ENCODE measurements at places on chromosomes 2 and 18.

GRCh38 chr2:54657664-54658083, 65.8 kb upstream of the EML6 start:
- DNase-seq: peak; percentile 35

DNA sequence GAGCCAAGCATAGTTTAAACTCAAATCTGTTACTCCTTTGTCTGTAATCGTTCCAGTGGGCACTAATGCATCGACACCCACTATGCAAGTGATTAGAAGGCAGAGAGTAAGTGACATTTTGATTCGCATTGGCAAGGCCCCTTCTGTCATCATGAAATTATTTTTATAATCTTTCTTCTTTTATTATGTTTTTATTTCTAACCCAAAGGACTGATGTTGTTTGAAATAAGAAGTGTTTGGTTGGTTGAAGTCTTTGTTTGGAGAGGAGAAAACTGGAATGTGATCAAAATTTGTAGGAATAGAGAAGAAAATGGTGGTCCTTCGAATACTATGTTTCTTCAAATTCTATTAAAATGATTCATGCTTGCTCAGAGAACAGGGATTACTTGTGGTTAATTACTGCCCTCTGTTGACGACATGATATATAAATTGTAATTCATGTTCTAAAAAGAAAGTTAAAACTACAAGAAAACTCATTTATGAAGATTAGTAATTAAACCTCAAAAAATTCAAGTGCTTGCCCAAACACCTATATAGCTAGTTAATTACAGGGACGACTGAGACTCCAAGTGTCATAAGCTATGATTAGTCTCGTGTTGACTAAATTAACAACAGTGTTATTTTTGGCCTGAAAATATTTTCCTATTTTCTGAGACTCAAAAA, 26.4 kb upstream of the TFPI start:
- no peak for DNase-seq

DNA sequence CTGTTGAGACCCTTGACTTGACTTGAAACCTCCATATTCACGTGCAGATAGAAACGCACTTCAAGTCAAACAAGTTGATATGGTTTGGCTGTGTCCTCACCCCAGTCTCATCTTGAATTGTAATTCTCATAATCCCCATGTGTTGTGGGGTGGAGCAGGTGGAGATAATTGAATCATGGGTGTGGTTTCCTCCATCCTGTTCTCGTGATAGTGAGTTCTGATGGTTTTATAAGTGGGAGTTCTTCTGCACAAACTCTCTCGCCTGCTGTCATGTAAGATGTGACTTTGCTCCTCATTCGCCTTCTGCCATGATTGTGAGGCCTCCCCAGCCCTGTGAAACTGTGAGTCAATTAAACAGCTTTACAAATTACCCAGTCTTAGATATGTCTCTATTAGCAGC, 21.4 kb downstream of the SLC3A1 start:
- no peak for DNase-seq

DNA sequence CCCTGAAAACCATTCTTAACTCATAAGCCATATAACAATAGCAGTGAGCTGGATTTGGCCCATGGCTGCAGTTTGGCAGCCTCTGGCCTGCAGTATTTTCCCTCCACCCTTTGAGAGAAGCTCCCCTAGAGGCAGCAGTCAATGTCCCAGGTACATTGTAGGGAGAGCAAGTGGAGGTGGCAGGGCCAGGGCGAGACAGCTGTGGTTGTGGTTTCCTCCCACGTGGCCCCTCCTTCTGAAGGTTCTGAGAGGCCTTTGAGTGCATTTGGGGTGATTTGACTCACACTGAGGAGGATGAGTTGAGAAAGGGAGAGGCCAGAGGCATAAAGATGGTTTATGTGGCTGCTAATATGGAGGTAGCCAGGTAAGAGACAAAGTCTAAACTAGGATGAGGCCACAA, 45.5 kb upstream of the LDAH start:
- no peak for DNase-seq

GRCh38 chr2:149005471-149006077, 32.9 kb upstream of the LYPD6B start:
- DNase-seq: no peak

- no peak for DNase-seq
These were observed 202.4 kb downstream of the FHOD3 start for GRCh38 chr18:36499938-36500337.

GRCh38 chr18:78034755-78035154, 785.1 kb downstream of the GALR1 start:
- DNase-seq: no peak

- no peak for DNase-seq
These were observed 330.5 kb upstream of the TCF4 start for GRCh38 chr18:55918444-55918843.

- DNase-seq: no peak
These were observed 37.2 kb upstream of the SCLY start for GRCh38 chr2:238023608-238024007.

GRCh38 chr2:79219383-79219988, 59.9 kb upstream of the REG3A start:
- DNase-seq: no peak

DNA sequence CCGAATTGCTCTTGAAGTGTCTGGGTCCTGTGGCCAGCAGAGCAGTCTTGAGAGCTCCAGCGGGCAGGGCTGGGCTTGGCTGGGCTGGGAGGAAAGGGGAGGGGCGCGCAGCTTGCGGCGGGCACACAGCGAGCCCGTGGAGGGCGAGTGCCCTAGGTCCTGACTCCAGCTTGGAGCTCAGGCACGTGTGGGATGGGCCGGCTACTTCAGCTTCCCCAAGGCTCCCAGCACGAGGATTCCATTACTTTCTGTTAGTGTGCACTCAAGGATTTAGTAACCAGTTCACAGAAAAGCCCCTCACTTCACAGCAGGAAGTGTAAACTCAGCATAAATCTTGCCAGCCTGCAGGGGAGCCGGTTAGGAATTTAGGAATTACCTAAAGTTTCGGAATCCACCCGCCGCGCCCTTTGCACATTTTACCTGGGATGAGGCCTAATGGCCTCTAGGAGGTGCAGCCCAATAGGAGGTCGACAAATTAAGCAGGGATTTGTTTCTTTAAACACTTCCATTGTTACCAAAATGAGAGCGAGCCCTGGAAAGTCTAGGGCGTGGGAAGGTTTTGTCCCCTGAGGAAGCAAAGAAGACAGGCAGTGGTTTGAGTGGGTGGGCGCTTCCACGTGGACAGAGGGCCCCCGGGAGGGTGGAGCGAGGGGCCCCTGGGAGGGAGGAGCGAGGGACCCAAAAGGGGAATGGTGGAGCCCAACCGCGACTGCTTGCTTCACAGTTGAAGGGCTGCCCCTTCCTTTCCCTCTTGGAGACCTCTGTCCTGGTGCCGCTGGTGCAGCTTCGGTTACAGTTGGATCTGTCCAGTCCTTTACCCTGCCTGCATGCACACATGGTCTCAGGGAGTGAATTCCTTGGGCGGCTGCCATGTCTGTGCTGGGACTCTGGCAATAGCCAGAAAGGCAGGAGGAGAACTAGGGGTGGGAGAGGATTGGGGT, 93.3 kb downstream of the CTAGE1 start:
- DNase-seq: no peak

DNA sequence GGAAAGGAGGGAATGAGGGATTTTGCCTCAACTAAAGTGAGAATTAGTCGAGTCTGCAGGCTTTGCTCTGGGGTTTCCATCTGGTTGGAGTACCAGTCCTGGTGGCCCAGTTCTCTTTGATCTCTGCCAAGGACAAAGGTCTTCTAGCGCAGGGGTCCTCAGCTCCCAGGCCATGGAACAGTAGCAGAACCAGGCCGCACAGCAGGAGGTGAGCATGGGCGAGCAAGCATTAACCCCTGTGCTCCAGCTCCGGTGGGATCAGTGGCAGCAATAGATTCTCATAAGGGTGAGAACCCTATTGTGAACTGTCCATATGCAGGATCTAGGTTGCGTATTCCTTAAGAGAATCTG, 23.9 kb downstream of the MTHFD2 start:
- DNase-seq: no peak

DNA sequence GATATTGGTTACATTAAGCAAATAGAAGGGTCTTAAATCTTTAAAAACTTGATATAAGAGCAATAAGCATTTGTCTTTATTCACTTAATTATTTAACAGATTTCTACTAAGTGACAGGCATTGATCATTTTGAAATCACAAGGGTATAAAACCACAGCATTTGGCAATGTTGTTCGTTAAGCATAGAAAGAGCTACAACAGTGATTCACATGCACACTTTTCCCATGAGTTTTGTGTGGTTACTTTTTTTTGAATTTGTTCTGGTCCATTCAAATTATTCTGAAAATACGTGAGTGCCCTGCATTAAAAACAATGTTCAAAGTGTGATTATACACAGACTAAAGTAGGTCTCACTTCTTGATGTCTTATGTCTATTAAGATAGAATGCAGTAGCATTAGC, 52.2 kb downstream of the LYPD6B start:
- no peak for DNase-seq

GRCh38 chr2:48707466-48707865, 48.1 kb downstream of the LHCGR start:
- no peak for DNase-seq

DNA sequence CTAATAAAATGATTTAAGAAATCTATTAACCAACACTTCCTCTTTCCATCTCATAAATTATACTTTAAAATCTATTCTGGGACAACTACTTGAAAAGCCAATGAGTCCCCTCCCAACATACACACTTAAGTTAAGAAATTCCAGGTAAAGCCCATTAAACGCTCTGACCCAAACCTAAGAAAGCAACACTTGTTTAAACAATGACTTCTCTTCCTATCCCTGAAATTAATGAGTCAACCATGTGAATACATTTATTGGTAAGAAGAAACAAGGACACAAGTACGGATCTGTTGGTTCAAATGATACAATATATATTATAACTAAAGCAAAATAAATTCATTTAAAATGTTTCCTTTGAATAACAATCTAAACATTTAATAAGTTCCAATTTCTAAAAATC, 279.4 kb downstream of the ERBB4 start:
- DNase-seq: no peak

- DNase-seq: no peak
These were observed 82.9 kb downstream of the PRKCE start for GRCh38 chr2:45734336-45734735.

- DNase-seq: no peak
These were observed 88.8 kb upstream of the EPC2 start for GRCh38 chr2:148555622-148556294.

DNA sequence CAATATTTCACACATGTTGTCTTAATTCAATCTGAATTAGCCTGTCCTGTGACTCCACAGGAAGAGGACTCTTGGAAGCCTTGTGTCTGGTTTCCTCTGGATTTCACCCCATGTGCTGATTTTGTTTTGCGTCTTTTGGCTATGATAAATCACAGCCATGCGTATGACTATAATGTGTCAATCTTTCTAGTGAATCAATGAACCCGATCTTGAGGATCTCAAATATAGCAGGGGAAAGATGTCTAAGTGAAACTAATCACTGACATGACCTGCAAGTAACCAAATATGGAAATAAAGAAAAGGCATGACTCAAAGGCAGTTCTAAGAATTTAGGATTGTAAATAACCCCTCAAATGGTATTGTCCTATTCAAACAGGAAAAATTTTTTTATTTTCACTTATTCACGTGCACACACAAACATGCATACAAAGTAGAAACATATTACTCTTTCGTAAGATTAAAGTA, 8.2 kb downstream of the WDFY1 start:
- no peak for DNase-seq

- peak; percentile 38 for DNase-seq
These were observed 8.7 kb downstream of the CEP68 start for GRCh38 chr2:65064728-65065552.

- no peak for DNase-seq
These were observed 60.0 kb downstream of the SDC1 start for GRCh38 chr2:20164734-20165478.

DNA sequence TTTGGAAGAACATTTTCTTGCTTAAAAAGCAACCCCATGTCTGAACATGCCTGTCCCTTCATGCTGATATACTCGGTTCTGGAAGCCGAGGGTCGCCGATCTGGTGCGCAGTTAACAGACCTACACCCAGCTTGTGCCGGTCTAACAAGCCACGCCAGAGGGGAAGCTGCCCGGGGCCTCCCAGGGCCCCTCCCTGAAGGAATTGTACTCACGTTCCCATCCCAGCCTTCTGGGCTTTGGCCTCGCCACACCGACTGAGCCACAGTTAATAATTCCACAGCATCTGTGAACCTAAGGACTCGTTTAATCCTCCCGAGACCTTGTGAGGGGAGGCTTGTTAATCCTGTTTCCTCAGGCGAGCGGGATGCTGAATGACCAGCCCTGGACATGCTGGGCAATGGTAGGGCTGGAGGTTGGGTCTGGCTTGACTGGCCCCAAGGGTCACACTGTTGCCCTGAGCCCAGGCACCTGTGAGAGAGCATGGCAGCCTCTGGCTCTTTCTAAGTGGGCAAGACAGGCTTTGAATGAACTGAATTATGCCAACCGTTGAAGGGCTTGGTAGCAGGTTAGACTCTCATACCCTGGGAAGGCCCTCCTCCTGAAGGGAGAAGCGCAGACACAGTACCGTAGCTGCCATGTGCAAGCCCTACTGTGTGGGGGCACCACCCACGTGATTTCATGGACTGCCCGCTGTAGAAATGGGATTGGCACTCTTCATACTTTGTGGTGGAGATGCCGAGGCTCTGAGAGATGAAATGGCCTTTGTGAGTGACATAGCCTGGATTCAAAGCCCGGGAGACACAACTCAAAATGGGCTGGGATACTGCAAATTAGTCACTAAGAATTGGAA, 27.9 kb upstream of the ODC1 start:
- peak; percentile 82 for DNase-seq

DNA sequence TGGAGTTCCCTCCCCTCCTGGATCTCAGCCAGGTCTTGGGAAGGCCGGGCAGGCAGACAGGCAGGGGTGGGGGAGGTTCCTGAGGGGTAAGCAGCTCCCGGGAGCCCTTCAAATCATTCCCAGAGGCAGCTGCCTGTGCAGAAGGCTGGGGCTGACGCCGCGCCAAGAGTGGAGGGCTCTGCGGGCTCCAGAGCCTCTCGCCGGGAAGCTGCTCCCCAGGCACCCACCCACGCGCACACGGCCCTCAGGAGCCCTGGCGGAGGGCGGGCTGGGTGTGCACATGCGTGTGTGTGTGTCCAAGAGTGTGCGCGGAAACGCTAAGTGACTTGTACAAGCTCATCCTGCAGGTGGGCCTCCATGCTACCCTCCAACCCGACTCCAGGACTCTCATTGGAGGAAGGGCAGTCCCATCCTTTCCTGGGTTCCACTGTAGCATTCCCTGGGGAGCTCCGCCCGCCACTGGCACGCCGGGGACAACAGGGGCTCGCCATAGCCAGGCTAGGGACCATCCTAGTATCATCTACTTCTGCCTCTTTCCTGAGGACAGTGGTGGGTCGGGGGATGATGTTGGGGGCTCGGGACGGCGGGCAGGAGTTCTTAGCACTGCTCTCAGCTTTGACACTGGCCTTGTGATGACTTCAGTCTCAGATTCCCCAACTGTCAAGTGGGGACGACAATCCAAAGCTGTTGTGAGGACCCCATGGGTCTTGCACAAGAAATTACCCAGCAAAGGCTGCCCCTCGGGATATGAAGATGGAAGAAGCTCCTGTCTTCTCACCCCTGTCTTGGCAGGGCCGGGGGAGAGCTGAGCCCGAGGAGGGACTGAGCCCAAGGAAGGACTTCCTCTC, 50.3 kb downstream of the INHBB start:
- DNase-seq: no peak

Measured in D721Med (cell line).